ENCODE measurements at places on chromosomes 12 and 14.

- no peak for DNase-seq
Observed at GRCh38 chr12:113936460-113936859, 29.7 kb downstream of the RBM19 start.

DNA sequence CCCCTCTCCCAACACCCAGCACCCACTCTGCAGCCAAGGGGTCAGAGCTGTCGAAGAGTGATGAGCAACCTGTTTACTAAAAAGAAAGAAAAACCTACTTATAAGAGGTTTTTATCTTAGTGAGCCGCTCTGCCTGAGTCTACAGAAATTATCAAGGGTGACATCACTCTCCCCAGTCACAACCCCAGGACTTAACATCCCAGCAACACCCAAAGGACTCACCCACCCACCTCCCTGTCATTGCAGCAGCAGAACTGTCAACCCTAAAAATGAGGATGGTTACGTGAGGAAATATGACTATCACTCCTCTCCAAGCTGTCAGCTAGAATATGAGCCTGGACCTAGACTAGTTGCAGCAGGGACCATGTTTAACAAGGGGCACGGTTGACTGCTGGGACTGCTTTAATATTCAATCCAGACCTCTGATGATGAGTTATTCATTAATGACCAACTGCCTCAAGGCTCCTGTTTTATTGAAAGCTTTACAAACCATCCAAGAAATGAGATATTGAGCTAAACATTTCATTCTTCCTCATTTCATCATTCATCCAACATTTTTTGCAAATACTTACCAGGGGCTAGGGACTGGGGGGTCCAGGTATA is 53.9 kb upstream of the FICD start:
- DNase-seq = no peak

DNA sequence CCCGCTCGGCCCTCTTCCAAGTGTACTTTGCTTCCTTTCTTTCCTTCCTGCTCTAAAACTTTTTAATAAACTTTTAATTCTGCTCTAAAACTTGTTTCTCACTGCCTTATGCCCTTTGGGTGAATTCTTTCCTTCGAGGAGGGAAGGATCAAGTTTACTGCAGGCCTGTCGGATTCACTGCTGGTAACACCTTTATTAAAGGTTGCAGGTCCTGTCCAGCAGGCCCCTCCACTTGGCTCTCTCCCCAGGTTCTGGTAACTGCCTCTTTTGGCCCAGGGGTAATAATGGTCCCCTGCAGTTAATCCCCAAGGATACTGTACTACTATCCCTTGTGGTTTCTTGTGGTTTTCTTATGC is 152.7 kb upstream of the EEA1 start:
- DNase-seq = no peak

DNA sequence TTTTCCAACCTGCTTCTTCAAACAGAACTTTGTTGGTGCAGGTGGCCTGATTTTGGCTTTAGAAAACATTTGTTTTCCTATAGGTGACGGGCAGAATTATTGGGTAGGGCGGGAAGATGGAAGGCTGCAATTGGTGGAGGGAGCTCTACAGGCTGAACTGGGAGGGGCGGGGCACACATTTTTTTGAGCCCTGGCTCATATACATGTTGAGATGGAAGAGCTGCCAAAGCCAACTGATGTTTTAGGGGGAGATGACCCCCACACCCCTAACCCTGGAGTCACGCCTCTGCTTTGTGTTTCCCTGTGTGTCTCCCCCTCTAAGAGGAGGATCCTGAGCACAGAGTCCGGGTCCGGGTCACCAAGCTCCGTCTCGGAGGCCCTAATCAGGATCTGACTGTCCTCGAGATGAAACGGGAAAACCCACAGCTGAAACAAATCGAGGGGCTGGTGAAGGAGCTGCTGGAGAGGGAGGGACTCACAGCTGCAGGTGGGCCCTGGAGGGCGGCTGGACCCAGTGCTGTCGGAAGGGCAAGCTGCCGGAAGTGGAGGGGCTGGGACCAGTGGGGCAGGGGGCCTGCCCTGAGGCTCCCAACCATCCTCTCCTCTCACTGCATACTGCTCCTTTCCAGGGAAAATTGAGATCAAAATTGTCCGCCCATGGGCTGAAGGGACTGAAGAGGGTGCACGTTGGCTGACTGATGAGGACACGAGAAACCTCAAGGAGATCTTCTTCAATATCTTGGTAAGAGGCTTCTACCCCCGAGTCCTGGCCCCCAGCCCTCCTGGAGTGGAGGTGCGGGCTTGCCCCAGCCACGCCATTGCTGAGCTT is 18.6 kb downstream of the AGAP2 start:
- no peak for DNase-seq

GRCh38 chr14:67358924-67359774 is 455 bp downstream of the ATP6V1D start:
- DNase-seq = no peak

DNA sequence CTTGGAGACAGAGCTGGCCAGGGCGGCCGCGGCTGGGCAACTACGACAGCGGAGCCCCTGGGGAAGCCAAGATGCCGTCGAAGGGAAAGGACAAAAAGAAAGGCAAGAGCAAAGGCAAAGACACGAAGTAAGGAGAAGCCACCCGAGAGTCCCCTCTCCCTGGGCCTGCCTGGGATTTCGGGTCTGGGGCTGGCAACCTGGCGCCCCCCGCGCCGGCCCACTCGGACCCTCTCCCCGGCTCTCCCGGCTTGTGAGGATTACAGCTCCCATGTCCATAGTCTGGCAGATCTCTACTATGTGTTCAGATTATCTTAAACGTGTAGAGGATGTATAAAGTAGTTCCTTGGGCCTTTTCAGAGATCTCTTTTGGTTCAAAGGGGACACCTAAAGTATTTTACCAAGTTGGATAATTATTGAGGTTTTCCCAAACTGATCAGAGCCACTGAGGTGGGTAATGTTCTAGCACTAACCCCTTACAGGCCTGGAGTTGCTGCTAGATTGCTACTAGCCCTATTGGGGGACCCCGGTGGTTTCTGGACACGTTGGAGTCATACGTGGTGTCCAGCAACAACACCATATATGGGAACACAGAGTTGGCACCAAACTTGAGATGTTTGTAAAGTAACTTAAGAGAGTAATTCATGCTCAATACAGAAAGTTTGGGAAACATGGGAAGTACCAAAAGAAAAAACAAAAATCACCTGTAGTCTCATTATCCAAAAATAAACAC is 424 bp downstream of the BBOF1 start:
- DNase-seq = no peak

- peak; percentile 18 for DNase-seq
Observed at GRCh38 chr12:27332714-27333402, at the start of gene BMAL2. Gene BMAL2, plus strand, starts transcription at chr12:27332836. Its CDS starts 237 bp downstream, at chr12:27333073.

DNA sequence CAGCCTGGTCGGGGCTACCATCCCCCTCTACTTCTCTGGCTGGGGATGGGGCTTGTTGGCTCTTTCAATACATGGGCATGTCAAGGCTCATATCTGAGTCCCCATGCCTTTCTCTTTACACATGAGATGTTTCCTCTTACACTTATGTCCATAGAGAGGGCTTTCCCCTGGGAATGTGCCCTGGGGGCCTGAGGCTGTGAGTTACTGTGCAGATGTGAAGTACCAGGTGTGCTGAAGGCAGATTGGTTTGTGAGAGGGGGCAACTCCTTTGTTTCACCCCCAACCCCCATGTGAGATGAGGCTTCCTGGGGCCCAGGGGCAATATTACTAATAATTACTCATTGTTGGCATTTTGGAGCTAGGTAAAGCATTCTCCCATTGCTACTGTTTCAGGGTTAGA is 32.8 kb downstream of the NRXN3 start:
- DNase-seq = no peak

DNA sequence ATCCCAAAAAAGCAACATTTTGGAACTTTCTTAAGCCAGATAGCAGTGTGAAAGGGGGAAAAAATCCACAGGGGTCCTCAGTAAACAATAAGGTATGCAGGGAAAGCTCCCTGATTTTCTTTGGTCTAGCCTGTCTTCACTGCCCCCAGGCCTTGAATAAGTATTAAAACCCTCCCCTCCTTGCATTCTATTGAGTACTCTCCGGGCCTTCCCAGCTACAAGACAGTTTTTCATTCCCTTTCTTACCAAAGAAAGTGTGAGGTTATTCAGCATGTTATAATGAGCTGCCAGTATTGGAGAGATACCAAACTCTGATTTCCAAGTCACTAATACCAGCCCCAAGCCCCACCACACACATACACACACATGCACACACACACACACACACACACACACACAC is 59.8 kb upstream of the KIF21A start:
- DNase-seq = no peak

DNA sequence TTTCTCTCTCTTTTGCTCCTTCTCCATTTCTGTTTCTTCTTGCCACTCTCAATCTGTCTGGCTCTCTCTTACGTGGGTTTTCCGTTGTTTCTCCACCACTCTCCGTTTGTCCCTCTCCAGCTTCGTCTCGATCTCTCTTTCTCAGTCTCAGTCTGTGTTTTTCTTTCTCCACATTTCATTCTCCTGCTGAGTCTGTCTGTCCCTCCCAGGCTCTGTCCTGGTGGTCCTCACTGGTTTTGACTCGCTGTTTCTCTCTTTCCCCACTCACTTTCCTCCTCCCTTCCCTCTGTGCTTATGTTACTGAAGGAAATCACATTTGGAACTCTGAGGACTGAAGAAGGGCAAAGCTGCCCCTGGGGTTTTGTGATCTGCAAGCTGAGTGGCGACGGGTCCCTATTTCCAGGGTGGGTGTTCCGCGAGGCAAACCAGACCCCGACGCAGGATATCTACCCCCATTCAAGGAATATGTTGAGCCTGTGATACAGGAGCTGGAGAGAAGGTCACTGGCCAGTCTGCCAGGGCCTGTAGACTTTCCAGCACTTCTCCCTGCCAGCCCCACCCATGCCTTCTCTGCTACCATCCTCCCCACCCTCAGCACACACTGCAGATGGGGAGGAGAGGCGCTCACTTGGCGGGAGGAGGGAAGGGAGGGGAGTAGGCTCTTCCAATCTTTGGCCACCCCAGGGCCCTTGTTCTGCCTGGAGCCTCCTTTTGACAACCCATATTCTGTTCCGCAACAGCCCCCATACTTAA is 102.7 kb upstream of the MAP1LC3B2 start:
- no peak for DNase-seq

DNA sequence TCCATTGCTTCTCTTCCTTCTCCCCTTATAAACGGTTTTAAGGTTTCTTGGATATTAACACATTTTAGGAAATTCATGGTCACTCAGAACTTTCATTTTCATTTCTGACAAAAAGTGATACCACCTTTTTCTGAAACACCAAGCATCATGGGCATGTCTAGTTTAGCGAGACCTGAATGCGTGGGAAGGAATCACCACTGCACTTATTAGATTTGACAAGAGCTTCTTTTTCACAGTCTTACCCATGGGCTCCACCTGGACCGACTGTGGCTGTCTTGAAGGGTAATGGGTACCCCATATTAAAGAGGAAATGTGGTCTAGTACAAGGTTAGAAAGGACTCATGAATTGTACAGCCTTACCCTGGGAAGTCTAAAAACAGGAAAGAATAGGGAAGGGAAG is 95.4 kb downstream of the KCNK10 start:
- no peak for DNase-seq

GRCh38 chr14:33241331-33241730 is 302.7 kb downstream of the NPAS3 start:
- no peak for DNase-seq

All from stimulated activated CD8-positive, alpha-beta memory T cell treated with anti-CD3 and anti-CD28 coated beads, Interleukin-2, amount 100 ng/mL, for 48 hours (primary cell).